ENCODE measurements at places on chromosomes 5 and 9. TPM values are rescaled to one million over a fixed set of nuclear protein-coding genes. Genes with fewer than 3 reads are reported as not detected.
A peak's percentile ranks its signal among the peaks of the same experiment; 100 is the strongest.

DNA sequence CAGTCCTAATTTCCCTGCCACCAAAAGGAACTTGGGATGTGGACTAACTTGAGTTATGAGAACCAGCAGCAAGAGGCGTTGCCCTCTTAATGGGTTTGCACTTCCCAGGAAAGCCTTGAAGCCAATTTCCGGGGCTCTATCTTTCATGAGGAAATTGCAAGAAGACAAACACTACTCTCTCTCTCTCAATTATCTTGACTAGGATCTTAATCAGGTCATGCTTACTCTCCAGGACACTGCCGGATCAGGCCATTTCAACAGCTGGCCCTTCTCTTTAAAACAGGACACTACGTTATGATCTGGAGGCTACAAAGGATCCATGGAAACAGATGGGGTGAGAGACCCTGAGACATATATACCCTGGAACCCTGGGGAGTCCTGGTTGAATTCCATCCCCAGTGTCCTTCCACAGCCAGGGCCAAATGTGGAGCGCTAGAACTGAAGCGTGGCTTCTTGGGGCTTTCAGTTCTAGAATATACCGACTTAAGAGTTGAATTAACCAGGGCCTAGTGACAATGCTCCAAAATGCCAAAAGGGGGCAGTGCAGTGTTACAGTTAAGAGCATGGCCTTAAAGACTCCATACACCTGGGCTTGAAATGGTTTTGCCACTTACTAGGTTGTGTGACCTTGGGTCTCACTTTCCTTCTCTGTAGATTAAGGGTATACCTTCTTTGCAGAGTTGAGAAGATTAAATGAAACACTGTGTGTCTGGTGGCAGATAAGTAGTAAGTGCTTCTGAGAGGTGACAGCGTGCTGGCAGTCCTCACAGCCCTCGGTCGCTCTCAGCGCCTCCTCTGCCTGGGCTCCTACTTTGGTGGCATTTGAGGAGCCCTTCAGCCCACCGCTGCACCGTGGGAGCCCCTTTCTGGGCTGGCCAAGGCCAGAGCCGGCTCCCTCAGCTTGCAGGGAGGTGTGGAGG is 21.1 kb downstream of the FAM219A start:
- peak; percentile 47 for DNase-seq

- no peak for DNase-seq
These were observed 53.2 kb upstream of the FSTL4 start for GRCh38 chr5:133665571-133665970.

- DNase-seq, result peak; percentile 80
These were observed 4.6 kb downstream of the NIPAL4 start for GRCh38 chr5:157464519-157465171.

DNA sequence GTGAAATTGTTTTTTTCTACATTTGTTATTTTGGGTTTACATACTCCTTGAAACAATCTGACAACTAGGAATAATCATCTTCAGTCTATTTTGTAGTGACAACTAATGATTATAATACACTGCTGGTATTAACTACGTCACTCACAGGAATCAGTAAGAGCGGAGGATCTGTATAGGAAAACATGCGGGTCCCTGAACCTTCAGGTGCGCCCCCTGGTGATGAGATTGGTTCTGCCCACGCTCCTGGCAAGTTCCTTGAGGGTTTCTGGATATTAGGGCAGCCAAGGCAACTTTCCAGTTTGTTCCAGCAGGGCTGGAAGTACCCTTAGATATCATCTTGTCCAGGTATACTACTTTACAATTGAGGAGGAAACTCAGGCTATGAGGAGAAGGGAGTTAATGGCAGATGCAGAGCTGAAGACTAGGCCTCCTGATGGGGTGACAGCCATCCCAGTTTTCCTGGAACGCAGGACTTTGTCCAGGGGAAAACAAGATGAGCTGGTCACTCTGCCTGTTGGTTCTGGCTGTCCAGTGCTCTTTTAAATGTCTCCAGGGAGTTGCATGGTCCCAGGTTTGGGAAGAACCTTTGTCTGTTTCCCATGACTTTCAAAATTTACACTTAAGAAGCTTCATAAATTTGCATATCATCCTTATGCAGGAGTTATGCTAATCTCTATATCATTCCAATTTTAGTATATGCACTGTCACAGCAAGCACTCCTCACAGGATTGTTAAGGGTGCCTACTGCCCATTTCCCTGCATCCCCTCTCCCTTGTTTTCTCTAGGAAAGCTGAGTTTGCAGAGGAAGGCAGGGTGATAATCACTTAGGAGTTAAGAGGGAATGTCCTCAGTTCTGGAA is 14.9 kb upstream of the WNT8A start:
- DNase-seq, result peak; percentile 52

The ADRB2 gene
- polyA plus RNA-seq, result 1.4 TPM

The RBM18 gene
- 34.8 TPM for polyA plus RNA-seq

The ACTBL2 gene
- not detected for polyA plus RNA-seq

Data from CD4-positive, CD25-positive, alpha-beta regulatory T cell (primary cell).